Ascending aorta (tissue), 2 donors: ENCODE measurements at places on chromosomes 4 and X. TPM values are rescaled to one million over a fixed set of nuclear protein-coding genes. Genes with fewer than 3 reads are reported as not detected.

The PPP3CA gene
- 64.5 TPM for total RNA-seq

The SMIM31 gene
- not detected for total RNA-seq

The DCLK2 gene
- 34.2 TPM for total RNA-seq

The ADH1A gene
- total RNA-seq, result not detected

The GAGE2A gene
- not detected for total RNA-seq

The SPIN3 gene
- 3.9 TPM for total RNA-seq

The PHEX gene
- total RNA-seq, result 0.96 TPM

- no peak for DNase-seq
Observed at GRCh38 chr4:17066236-17066635, 167.8 kb upstream of the LDB2 start.

DNA sequence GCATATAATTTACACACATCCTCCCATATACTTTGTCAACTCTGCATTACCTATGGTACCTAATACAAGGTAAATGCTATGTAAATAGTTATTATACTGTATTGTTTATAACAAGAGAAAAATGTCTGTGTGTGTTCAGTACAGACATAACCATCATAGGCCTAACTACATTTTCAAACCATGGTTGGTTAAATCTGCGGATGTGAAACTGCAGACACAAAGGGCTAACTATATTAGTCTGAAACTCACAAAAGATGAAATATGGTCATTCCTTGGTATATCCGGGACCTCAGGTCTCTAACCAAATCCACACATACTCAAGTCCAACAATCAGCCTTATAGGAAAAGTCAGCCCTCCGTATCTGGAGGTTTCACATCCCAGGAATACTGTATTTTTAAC lies 13.5 kb downstream of the MAPK10 start:
- DNase-seq, result no peak

GRCh38 chrX:135191838-135192237 lies 20.6 kb upstream of the CT55 start:
- no peak for DNase-seq

- DNase-seq, result no peak
Observed at GRCh38 chr4:152448038-152448707, 87.7 kb downstream of the FBXW7 start.

- peak; percentile 27 for DNase-seq
Observed at GRCh38 chrX:482192-482701, 95.5 kb upstream of the PPP2R3B start.

DNA sequence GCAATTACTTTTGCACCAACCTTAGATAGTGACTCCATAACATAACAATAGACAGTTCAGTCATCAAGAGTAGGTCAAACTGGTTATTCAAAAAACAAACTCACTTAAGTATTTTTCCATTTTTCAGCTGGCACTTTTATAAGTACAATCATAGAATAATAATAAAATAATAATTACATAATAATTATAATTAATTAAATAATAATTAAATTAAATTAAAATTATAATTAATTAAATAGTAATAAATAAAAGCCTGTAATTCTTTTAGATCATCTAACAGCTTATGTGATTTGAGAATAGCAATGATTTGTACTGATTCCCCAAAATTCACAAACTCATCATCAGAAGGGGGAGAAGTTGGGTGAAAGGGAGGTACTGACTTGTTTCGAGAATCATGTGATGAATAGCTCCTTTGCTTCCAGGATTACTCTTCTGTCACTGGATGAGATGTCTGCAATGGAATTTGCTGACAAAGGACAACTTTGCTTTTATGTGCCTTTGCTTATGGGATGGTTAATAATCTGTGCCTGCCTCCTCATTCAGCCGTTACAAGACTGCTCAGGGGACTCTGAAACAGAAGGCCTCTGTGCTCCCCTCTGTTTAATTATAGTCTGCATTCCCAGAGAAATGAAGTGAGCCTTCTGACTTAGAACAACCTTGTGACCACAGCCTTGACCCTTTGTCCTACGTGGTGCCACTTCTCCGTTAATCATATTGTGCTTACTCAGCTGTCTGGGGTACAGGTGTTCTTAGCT lies 104.8 kb upstream of the ENPEP start:
- no peak for DNase-seq

- DNase-seq, result no peak
Observed at GRCh38 chrX:38052096-38052495, 45.7 kb downstream of the SYTL5 start.

- DNase-seq, result no peak
Observed at GRCh38 chrX:5113128-5113527, 1115.5 kb downstream of the NLGN4X start.

- no peak for DNase-seq
Observed at GRCh38 chrX:43986083-43986482, 12.9 kb upstream of the NDP start.

DNA sequence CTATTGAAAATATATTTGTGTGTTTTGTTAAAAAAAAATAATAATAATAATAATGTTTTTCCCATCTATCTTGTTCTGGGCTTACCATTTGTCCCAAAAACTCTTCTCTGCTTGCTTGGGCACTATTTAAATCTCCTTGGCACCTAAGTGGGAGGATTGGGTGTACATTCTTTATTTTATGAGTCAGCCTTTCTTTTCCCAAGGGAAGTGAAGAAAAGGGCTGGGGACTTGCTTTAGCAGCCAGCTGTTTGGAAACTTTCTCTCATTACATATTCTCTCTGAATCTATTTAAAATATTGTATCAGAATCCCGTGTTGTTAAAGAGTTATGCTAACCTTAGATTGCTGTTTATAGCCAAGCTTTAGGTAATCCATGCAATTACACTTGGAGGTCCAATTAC lies 2332.4 kb downstream of the ARAP2 start:
- no peak for DNase-seq

GRCh38 chrX:78573630-78574029 lies 85.5 kb downstream of the RTL3 start:
- no peak for DNase-seq

- no peak for DNase-seq
Observed at GRCh38 chr4:15410750-15411149, 17.1 kb upstream of the C1QTNF7 start.

- no peak for DNase-seq
Observed at GRCh38 chr4:173345648-173346047, 11.5 kb upstream of the HMGB2 start.

DNA sequence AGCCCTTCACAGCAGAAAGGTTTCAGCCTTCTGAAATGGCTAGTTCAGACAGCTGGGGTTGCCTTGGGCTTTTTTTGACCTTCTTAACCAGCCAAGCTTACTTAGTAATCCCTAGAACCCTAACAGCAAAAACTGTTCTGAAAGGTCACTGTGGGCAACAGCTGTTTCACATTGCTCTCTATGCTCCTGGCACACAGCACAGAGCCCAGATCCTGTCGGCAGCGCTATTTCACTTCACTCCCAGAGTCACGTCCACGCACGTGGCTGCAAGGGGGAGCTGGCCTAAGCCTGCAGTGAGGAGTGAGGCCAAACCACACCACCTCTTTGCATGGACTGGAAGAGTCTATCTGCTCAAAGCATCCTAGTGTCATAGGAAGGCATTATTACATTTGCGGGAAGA lies 32.0 kb upstream of the STS start:
- no peak for DNase-seq

DNA sequence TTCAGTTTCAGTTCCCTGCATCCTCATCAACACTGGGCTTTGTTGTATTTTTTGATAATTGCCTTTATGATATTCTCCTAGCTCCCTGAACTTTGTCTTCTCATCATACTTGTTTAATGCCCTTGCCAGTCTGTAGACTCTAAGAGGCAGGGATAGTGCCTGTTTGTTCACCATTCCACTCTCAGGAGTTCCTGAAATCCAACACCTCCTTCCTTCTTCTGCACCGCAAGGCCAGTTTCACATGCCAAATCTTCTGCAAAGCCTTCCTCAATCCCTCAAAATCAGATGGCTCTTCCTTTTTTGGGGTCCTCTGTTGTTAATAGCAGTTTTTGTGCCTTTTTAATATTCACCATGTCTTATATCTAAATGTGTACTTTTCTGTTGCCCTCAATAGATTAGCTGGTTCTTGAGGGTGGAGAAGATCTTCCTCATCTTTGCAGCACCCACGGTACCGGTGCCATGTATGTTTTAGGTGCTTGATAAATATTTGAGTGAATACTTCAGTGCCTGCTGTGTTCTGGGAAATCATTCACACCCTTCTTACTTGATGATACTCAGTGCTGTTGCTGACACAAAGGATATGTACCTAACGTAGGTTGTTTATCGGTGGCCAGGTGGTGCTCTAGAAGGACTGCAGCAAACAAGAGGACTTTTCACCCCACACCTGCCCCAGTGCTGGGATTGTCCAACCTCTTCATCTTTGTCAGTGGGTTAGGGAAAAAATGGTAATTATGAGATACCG lies 85.3 kb upstream of the LIMCH1 start:
- DNase-seq, result no peak

DNA sequence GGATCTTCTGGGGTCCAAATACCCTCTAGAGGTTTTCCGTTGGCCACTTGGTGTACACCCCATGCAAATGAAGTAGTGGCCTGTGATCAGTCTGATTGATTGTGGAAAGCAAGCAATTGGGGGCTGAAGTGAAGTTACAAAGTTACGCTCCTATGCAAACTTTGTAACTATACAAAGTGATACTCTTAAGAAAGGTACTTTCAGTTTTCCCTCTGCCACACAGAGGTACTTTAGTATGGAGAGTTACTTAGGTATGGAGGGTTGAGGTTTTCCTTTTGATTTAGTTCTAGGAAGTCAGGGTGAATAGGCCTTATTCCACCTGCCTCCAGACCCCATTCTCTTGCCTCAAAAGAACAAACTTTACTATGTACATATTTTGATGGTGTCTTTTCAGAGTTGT lies 28.7 kb downstream of the STAG2 start:
- DNase-seq, result no peak

DNA sequence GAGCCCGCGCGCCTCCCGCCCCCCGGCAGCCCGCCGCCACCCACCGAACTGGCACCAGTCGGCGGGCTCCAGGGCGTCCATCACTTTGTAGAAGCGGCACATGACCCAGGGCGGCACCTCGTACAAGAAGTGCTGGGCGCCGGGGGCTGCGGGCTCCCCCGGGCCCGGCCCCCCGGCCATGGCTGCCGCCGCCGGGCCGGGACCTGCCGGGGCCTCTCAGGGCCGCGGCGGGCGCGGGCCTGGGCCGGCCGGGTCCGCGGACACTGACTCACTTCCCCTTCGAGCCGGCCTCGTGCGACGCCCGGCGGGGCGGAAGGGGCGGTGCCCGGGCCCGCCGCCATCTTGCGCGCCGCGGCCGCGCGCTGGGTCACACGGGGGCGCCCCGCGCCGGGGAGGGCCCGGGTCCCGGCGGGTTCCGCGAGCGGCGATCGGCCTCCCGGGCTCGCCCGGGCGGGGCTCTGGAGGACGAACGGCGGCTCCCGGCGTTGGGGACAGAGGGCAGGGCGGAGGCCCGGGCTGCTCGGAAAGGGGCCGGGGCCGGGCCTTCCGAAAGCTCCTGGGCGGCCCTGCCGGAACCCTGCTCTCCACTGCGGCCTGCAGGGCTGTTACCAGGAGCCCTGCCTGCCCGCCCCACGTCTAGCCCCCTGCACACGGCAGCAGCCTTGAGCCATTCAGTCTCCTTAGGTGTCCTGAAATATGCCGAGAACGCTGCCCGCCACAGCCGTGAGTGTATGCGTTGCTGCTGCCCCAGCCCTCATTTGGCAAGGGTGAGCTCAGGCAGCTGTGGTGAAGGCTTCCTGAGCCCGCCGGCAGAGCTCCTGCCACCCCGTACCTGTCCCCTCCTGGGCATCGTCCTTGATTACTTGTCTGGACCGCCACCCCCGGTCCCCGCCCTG lies at the start of gene IRAK1:
Gene IRAK1 (minus strand): TSS at position 270 of the 896 bp plus-strand sequence. CDS start 90 bp downstream, at position 180.
- no peak for DNase-seq
